NCI-H1048 (cell line): ENCODE measurements at places on chromosomes 6 and 20.

- no peak for DNase-seq
Observed at GRCh38 chr20:25592135-25592852, 7.0 kb upstream of the NINL start.

DNA sequence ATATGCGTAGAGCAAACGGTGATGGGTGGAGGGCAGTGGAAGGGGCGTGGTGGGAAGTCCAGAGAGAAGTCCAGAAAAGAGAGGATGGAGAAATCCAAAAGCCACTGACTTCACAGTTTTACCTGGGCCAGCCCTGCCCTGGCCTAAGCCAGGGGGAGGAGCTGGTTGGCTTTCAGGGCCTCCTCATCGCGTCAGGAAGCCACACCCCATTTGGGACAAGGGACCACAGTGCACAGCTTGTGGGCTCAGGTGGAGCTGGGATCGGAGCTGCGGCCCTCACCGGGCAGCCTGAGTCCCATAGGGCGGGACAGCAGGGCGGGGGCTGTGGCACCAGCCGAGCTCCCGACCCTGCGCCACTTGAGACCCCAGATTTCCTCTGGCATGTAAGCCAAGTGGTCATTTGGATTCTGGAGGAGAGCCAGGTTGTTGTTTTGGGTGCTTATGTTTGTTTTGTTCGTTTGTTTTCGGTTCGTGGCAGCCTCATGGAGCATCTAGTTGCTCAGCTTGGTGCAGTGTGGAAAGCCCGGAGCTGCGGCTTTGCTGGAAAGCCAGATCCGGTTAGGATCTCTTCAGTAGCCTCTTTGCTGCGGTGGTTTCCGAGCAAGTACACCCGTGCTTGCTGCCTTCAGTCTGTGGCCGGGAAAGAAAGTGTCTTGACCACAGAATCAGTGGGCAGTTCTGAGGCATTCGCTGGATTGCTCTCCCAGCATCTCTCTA lies 42.2 kb downstream of the RIOK1 start:
- no peak for DNase-seq

DNA sequence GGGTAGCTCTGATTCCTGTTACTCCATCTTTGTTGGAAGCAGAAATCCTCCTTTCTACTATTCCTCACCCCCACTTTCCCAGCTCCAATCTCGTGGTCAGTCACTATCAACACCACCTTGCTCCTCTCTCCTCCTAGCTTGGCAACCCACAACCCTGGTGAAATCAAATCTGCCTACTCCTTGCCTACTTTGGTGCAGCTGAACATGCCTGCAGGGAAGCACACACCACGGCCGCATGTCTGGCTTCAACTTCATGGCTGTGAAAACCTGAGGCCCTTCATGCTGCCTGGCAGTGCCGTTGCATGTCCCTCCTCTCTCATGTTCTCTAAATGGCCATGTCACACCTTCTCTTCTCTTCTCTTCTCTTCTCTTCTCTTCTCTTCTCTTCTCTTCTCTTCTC lies 112.4 kb upstream of the FOXA2 start:
- DNase-seq, result no peak

GRCh38 chr6:101417900-101418299 lies 24.4 kb downstream of the GRIK2 start:
- DNase-seq, result no peak

DNA sequence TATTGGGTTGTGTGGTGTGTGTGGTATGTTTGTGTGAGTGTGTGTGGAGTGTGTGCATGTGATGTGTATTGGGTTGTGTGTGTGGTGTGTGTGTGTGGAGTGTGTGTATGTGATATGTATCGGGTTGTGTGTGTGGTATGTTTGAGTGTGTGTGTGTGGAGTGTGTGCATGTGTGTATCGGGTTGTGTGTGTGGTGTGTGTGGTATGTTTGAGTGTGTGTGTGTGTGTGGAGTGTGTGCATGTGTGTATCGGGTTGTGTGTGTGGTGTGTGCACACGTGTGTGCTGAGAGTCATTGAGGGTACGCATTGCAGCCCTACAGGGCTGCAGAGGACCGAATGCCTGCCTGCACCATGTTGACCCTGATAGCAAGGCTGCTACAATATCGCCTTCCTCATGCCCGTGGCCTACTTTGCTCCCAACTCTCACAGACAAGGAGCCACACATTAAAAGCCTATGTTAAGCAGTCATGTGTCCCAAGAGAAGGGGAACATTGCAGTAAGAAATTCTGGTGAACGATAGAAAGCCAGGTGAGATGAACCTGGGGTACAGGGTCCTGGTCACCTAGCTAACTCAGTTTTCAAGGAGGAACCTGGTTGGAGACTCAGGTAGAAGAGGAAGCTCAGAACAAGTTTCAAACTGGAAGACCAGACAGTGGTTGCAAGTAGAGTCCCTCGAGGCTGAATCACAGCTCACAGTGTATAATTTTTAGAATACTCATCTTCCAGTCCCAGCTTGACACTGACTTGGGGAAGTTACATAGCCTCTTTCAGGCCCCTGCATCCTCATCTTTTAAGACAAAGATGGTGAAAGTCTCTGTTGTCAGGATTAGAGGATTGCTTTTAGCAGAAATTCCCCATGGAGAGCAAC lies 45.7 kb upstream of the TMEM170B start:
- DNase-seq, result no peak

GRCh38 chr6:150668900-150669302 lies 69.2 kb downstream of the PLEKHG1 start:
- DNase-seq, result no peak

- no peak for DNase-seq
Observed at GRCh38 chr6:95286874-95287273, 290.5 kb upstream of the MANEA start.

DNA sequence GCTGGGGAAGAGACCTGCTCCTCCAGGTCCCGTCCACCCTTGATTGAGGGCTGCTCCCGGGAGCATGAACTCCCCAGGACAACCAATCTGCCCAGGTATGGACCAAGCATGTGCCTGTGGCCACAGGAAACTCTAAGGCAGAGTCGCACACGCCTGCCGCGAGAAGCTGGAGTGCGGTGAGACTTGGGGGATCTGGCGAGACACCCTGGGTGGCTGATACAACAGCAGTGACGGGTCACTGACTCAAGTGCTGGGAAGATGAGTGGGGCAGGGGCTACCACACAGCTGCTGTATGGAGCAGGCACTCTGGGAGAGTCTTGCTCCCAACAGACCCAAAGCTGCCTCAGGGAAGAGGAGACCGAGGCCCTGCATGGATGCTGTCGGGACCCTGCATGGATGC lies 40.1 kb downstream of the BFSP1 start:
- no peak for DNase-seq

DNA sequence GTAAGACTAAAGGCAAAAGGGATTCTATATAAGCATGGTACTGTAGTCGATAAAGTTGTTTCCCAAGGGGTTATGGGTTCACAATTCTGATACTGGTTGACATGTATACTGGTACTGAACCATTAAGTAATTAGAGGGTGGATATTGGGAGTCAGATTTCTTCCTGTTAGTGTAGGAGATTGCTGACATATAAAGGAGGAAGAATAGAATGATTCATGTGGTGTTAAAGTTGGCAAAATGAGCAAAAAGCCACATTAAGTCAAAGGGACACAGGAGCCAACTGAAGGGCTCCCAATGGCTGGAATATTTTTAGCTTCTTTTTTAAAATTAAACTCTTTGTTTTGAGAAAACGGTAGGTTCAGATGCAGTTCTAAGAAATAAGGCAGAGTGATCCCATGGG lies 161.8 kb upstream of the PRND start:
- no peak for DNase-seq

- no peak for DNase-seq
Observed at GRCh38 chr20:64064145-64064698, 1.2 kb downstream of the TCEA2 start.

- no peak for DNase-seq
Observed at GRCh38 chr20:44931911-44932310, 22.1 kb downstream of the PABPC1L start.

DNA sequence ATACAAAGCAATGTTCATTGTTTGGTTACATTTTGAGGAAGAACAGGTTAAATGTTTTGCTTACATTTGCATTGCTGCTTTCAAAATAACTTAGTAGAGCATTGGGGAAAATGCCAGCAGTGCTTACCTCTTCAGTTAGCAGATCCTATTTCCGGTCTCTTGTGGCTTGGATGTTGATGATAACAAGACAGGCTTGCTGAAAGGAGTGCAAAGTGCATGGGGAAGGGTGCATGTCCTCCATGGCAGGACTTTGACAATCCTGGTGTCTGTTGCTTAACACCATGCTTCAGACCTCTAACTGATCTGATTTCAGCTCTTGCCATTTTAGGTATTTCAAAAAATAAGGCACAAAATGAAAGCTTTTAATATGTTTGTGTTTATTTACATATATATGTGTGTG lies 21.1 kb downstream of the TPD52L1 start:
- peak; percentile 68 for DNase-seq

DNA sequence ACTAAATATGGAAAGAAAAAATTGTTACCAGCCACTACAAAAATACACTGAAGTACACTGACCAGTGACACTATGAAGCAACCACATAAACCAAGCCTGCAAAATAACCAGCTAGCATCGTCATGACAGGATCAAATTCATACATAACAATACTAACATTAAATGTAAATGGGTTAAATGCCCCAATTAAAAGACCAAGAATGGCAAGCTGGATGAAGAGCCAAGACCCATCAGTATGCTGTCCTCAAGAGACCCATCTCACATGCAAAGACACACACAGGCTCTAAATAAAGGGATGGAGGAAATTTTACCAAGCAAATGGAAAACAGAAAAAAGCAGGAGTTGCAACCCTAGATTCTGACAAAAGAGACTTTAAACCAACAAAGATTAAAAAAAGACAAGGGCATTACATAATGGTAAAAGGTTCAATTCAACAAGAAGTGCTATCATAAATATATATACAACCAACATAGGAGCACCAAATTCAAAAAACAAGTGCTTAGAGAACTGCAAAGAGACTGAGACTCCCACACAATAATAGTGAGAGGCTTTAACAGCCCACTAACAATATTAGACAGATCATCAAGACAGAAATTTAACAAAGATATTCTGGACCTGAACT lies 104.8 kb downstream of the HACE1 start:
- no peak for DNase-seq

- no peak for DNase-seq
Observed at GRCh38 chr6:18246205-18246604, 18.1 kb downstream of the DEK start.

- DNase-seq, result no peak
Observed at GRCh38 chr20:7217606-7218005, 450.1 kb downstream of the BMP2 start.

DNA sequence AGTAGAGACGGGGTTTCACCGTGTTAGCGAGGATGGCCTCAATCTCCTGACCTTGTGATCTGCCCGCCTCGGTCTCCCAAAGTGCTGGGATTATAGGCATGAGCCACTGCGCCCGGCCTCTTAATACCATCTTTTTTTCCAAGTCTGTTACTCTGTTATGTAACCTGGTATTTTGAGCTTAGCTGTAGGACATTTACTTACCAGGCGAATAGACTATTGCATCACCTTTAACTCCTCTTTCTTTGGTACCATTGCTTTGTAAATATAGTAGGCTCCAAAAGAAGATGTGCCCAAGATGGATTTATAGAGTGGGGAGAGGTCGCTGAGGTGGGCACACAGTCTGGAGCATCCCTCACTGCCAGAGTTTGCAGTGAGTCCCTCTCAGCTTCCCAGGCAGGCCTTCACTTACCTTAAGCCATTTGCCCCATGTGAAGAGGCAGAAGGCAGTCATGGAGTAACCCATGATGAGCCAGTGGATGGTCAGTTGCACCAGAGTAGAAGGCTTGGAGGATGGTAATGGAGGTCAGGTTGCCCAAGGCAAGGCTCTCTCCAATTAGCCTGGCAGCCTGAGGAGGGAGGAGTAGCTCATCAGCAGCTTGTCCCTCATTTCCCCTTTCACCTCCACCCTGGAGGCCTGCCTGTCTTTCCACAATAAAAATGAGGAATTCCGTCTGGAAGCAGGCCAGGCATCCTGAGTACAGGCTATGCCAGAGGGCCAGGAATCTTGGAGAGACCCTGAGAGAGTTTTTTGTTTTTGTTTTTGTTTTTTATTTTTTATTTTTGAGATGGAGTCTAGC lies 9.7 kb downstream of the TIAM2 start:
- no peak for DNase-seq

DNA sequence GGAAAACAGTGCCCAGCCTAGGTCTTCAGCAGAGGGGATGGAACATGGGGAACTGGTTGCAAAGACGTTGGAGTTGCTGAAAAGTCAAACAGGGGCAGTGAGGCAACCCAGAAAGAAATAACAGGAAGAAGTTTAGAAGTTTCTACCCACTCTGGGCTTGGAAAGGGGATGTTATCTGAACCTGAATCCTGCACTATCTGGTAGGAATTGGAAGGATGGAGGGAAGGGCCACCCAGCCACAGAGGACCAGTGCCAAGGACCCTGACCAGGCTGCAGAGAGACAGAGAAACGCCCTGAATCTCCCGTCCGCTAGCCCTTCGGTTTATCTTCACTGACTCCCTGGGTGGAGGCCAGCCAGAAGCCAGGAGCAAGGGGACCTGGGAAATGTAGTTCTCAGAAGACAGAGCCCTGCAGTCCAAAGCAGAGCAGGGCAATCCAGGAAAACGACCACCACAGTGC lies 217.3 kb upstream of the RREB1 start:
- DNase-seq, result no peak
